AG08396 (cell line): ENCODE measurements at places on chromosomes 1 and 21.

DNA sequence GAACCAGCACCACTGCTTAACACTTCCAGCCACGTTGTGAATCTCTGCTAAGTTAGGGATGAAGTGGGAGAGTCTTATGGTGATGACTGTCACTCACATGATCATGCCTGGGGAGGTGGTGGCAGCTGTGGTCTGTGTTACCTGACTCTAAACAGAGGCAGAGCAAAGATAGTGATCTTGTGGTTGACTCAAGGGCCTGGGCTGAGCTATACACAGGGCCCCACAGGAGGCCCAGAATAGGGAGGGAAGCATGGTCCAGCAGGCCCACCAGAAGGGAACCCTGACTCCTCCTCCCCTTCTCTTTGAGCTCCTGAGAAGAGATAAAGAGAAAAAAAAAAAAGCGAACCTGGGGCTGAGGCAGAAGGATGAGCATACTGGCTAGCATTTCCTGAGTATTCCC is 55.0 kb downstream of the PLXNA2 start:
- no peak for DNase-seq

DNA sequence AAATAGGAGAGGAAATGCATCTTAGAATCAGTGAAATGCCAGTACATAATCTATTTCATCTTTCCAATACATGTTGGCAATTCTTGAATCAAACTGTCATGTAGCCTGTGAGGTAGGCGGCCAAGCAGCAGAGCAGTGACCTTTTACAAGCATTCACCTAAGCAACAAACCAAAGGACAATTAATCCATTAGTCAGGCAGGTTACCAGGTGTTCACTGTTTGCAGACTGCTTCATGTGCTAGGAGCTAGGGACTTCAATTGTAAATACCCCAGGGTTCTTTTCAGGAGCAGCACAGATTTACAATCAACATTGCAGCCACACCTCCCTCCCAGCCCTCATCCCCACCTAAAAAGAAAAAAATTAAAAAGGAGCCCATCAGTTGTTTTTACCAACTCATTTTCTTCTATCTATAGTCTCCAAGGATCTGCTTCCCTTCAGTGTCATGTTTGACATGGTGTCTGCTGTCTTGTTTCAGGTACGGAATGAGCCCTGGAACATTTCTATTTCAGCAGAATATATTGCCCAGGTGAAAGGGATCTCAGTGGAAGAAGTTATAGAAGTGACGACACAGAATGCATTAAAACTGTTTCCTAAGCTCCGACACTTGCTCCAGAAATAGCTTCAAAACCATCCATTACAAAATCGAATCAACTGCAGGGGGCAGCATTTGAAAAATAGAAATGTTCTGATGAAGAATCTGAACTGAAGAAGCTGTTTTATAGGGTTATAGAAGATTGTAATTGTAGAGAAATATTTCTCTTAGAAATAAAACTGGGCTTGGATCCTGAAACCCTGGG is 23.0 kb downstream of the TATDN3 start:
- no peak for DNase-seq

DNA sequence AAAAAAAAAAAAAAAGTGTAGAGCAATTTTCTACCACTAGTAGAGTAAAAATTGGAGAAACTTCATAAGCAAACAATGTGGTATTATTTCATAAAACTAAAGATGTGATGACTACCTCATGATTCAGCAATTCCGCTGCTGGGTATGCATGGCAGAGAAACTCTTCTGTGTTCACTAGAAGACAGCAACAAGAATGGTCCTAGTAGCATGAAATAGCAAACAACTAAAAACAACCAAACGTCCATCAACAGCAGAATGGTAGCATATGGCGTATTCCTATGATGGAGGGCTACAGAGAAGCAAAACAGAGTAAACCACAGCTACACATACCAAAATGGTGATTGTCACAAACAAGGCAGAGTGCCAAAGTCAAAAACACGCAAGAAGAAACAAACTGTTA is 18.9 kb downstream of the HTR1D start:
- DNase-seq = peak; percentile 64

- DNase-seq = peak; percentile 83
Measured at GRCh38 chr1:23422241-23422877, 2.2 kb downstream of the TCEA3 start.

- DNase-seq = no peak
Measured at GRCh38 chr21:19922122-19922521, 1076.1 kb upstream of the NCAM2 start.

DNA sequence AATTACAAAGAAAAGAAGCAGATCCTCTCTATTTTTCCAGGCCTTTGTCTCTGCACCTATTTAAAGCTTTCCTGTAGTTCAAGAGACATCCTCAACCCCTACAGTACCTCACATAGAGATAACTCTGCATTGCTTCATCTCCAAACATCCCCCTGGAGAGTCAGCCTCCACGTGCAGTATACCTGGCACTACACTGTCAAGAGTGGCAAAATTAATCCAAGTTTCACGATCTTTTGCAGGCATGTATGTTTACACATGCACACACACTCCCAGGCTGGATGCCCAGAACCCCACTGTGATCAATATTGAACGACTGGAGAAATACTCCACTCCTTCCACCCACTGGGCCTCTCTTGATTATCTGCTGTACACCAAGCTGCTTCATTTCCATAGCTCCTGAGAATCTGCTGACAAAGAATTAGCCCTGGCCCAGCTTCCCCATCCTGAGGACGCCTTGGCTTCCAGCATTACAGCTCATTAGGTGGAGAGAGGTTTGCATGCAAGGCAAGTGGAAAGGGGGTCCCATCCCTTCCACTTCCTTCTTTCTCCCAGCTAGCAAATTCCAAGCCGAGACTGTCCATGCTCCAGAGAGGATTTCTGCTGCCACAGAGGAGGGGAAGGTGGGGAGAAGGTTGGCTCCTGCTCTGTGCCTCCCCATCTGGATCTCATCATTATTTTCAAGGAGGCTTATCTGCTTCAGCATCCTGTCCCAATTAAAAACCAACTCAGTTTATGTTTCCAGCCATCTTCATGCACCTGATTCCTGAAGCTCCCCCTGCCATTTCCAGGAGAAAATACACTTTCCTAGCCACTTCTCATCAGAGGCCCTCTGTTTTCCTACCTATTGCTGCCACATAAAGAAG is 66.5 kb upstream of the GOLT1A start:
- DNase-seq = no peak

GRCh38 chr21:21730512-21730911 is 732.3 kb downstream of the NCAM2 start:
- no peak for DNase-seq

DNA sequence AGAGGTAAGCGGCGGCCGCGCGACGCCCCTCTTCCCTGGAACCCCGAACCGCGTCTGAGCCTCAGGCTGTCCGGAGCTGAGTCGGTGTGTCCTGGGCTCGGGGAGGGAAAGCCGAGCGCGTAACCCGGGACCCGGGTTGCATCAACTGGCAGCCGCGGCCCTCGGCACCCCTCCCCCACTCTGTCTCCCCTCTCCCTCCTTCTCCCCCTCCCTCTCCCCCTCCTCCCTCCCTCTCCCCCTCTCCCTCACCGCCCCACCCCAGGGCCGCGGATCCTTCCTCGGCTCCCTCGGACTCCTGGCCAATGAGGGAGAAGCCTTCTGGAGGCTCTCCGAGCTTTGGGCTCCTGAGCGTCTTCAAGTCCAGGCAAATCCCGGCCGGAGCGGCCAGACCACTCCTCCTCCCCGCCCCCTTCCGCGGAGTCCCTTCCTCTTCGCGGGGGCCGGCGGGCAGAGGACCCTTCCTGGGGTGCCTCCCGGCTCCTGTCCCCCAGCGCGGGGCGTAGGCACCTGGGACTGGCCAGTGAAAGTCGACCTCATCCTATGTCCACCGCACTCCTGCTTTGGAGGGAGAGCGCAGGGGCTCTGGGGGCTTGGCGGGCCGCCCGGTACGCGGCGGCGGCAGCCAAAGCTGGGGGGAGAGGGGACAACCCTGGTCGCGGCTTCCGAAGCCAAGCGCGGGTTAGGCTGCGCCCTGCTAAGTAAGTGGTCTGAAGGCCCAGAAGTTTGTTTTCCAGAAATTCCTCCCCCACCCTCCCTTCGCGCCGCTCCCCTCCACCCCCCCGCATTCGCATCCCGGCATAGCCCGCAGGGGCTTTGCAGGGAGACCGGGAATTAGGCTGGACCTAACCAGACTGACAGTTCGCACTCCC is 850 bp downstream of the SESN2 start:
- peak; percentile 82 for DNase-seq

DNA sequence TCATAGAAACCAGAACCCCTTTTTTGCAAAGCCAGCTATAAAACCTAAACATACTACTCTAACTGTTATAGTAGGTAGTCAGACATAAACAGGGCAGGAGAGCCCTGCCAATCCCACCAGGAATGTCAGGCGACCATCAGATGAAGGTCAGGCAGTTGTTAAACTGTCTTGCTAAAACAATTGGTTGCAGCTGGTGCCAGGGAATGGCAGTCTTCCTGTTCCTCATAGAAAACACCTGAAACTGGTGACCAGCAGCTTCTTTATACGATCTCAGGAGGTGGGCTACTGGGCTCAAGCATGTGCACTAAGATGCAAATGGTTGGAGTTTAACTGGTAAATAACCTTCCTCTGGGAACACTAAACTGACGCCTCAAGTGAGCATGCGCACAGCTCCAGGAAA is 224.1 kb downstream of the COL11A1 start:
- DNase-seq = no peak

DNA sequence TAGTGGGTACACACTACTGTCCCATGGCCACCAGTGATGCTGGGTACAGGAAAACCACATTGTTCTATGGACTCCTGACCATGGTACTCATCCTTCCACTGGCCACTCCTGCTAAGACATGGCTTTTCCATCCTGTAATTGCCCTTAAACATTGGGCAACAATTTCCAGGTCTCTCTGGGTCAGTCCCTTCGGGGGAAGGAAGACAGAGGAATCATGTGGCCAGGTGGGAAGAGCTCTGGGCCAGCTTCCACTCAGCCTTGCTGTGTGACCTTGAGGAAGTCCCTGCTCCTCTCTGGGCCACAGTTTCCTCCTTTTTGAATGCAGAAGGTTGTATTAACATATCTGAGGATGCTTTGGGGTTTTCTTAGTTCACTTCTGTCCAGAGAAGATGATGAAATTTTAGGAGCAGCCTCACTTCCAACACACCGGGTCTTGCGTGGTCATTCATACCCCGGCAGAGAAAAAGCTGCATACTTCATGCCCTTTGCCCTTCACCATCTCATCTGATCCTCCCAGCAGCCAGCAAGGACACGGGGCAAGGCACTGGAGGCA is 50.8 kb downstream of the SRRM1 start:
- no peak for DNase-seq

GRCh38 chr21:33234635-33235520 is 5.1 kb downstream of the IFNAR2 start:
- no peak for DNase-seq

- DNase-seq = no peak
Measured at GRCh38 chr1:157803851-157804250, 16.1 kb downstream of the FCRL1 start.

- DNase-seq = no peak
Measured at GRCh38 chr1:62304515-62304914, 14.7 kb downstream of the KANK4 start.

- DNase-seq = no peak
Measured at GRCh38 chr1:208933984-208934525, 649.5 kb upstream of the CAMK1G start.

DNA sequence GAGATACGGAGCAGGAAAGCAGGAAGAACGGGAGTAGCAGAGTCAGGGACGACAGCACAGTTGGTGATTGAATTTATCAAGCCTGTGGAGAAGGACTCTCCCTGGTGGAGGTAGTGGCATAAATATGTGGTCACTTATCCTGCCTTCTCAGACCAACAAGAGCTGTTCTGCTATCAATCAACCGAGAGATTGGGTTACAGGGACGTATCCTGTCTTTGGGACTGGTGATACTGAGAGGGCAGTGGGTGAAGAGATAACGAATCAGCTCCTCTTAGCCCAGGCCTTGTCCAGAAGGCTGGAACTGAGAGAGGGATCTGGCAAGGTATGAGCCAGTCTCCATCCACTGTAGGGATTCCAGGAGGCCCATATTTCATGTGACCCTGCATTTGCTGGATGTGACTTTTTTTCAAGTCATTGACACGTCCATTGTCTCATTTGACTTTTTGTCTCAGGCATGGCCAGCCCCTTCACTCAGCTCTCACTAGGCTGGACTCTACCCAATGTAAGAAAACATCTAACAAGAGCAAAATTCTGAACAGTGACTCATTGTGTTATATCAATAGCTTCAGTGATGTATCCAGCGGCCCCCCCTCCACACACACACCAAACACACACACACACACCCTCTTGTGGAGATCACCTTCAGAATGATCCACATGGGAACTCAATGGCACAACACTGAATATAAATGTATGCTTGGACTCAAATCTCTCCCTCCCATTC is 11.3 kb downstream of the C1orf116 start:
- no peak for DNase-seq

GRCh38 chr1:21534674-21535378 is 25.6 kb downstream of the ALPL start:
- DNase-seq = peak; percentile 53

GRCh38 chr1:159882527-159882862 is 17.5 kb downstream of the CFAP45 start:
- no peak for DNase-seq

DNA sequence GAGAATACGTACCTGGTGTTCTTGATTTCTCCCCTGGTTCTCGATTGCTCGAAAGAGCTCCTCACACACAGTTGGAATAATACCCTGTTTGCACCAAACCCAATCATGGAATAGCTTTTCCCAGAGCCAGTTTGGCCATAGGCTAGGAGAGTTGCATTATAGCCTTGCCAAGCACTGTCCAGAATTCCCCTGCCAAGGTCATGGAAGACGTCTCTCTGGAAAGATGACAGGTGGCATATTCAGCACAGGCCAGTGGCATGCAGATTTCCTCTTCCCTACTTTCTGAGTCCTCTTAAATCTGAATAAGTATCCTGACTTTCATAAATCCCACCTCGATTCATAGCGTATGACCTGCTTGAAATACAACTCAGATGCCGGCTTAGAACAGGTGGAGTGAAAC is 96.5 kb downstream of the SCCPDH start:
- DNase-seq = no peak

GRCh38 chr1:181033128-181033798 is 520 bp upstream of the MR1 start:
- DNase-seq = peak; percentile 17

- DNase-seq = peak; percentile 61
Measured at GRCh38 chr1:201508809-201509208, 1.9 kb upstream of the CSRP1 start.

DNA sequence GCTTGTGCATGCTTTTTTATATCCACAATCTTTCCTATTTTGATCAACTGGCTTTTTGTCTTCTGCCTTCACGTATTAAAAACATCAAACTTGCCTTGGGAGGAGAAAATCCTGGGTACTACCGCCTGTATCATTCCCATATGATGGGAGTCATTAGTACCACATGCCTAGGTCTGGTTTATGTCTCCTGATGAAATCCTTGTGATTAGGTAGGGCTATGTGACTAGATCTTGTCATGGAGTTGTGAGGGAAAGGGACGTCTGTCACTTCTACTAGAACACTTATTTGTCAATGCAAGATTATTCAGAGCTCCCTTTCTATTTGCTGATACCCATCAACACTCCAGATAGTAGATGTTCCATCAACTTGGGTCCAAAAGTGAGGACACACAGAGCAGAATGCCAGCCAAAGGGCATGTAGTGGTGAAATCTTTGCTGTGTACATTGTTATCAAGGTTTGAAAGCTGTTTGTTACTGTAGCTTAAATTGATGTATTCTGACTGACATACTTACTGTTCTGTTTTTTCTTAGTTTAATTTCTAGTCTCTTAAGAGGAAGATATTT is 621.8 kb upstream of the NR5A2 start:
- no peak for DNase-seq

- no peak for DNase-seq
Measured at GRCh38 chr1:202462342-202463076, 114.0 kb downstream of the PPP1R12B start.
